Bronchial smooth muscle cell (primary cell): ENCODE measurements at places on chromosomes 7 and 10. TPM values are rescaled to one million over a fixed set of nuclear protein-coding genes. Genes with fewer than 3 reads are reported as not detected.

The ACTR3C gene
- total RNA-seq, result 0.26 and 2.0 TPM in 2 replicates

The CUL2 gene
- total RNA-seq, result 18.5 and 19.9 TPM in 2 replicates

The ENTPD1 gene
- under 0.01 and 0.60 TPM in 2 replicates for total RNA-seq

The SEC31B gene
- total RNA-seq, result 3.3 and 3.9 TPM in 2 replicates

The CPEB3 gene
- 0.32 and 0.43 TPM in 2 replicates for total RNA-seq

The DLX6 gene
- total RNA-seq, result not detected in 2 replicates

The ANKRD22 gene
- under 0.01 TPM in 1 of 2 replicates, not detected in the other for total RNA-seq

The NRG3 gene
- not detected in 2 replicates for total RNA-seq

The SLC13A4 gene
- 0.16 and 0.26 TPM in 2 replicates for total RNA-seq

The WASL gene
- total RNA-seq, result 5.4 and 9.1 TPM in 2 replicates

The FAM180A gene
- 14.7 and 20.2 TPM in 2 replicates for total RNA-seq

The GPR26 gene
- total RNA-seq, result not detected in 2 replicates
